Fibroblast of pulmonary artery (primary cell): ENCODE measurements at places on chromosomes 4 and X.

DNA sequence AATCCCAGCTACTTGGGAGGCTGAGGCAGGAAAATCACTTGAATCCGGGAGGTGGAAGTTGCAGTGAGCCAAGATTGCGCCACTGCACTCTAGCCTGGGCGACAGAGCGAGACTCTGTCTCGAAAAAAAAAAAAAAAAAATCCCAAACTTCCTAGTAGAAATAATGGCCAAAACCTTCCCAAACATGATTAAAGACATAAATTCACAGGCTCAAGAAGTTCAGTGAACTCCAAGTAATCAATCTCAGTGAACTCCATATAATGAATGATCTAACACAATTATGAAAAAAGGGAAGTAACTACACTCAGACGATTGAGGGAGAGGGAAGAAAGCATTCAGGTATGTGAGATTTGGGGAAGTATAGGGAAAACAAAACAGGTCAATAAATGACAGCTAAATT lies 6.5 kb downstream of the FUNDC1 start:
- no peak for DNase-seq

DNA sequence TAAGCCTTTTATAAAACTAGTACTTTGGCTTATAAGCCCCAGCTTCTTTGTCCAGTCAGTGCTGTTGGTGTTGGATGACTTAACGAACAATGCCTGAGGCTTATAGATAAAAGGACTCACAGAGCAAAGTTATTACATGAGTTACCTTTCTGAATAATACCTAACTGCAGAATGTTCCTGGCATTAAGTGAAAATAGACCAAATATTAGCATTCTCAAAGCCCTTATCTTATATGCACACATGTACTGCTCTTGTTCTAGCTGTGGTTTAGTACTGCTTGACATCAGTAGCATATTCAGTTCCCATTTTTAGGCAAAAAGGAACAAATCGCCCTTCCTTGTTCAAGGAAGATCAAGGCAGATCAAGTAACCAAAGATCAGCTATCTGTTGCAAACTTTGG lies 131.6 kb downstream of the ZNF330 start:
- DNase-seq = peak; percentile 9

DNA sequence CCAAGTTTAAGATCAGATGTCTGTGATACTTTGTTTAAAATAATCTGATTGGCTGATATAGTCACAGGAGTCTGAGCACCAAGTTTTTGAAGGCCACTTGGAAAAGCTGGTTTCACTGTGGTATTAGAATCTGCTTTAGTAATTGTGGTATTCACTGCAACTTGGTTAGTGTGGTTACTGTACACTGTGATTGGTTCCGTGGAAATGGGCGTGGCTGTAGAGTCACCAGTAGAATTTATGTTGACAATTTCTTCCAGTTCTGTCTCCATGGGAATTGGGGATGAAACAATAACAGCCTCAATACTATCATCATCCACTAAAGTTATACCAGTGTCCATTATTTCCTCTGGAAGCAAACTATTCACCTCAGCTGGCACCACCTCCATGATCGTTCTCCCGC lies 26.2 kb downstream of the LIN54 start:
- peak; percentile 36 for DNase-seq

DNA sequence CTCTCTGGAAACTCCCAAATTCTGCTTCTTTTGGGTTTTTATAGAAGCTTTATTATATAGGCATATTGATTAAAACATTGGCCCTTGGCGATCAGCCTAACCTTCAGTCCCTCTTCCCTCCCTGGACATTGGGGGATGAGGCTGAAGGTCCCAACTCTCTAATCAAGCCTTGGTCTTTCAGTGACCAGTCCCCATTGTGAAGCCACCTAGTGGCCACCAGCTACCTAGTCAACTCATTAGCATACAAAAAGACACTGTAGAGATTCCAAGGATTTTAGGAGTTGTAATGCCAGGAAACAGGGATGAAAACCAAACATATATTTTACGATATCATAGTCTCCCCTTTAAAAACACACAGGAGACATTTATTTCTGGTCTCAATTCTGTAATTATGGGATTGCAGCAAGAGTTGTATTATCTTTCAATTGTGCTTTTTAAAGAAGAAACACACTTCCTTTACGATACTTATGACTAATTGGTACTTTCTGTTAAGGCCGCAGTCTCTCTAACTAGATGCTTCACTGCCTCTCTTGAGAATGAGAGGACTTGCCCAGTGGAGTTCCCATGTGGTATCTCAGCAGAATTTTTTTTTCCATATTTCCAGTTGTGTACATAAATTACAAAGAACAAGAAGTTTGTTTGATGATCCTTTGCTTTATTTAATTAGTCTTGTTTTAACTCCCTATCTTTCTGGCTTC lies 58.2 kb downstream of the WDR17 start:
- peak; percentile 21 for DNase-seq

- DNase-seq = no peak
Measured at GRCh38 chr4:62053974-62054373, 853.8 kb downstream of the ADGRL3 start.

DNA sequence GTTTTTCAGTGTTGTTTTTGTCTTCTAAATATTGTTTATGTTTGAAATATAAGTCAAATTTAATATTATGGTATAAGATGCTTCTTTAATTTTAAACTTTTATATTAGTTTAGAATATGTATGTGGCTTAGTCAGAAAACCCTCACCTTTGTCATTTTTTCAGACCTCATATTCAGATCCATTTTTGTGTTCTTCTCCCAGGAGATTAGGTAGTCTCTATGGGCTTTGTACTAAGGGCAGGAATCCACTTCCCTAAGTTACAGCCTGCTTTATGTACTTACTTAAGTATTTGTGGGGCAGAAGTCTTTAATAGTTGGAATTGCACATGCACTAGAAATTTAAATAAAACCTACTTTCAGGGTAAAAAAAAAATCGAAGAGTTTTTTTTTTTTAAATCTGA lies 63.5 kb upstream of the TENM3 start:
- no peak for DNase-seq

DNA sequence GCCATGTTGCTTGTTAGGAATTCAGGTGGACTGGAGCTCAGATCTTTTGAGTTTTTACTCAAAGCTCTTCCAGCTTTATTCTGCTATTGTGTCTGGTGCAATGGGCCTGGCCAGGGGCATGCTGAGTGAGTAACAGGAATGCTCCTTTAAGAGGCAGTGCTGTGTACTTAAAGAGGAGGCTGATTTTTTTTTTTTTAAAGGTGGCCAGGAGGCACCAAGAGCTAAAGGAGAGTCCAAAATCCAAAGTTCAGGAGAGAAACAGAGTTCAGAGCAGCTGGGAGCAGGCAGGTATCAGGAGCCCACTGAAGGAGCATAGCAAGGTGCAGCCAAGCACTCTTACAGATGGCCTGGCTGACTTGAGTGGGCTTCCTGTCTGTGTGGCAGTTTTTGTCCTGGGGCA lies 178.7 kb downstream of the FMR1NB start:
- no peak for DNase-seq

- DNase-seq = no peak
Measured at GRCh38 chr4:95290702-95291101, 258.1 kb downstream of the UNC5C start.

DNA sequence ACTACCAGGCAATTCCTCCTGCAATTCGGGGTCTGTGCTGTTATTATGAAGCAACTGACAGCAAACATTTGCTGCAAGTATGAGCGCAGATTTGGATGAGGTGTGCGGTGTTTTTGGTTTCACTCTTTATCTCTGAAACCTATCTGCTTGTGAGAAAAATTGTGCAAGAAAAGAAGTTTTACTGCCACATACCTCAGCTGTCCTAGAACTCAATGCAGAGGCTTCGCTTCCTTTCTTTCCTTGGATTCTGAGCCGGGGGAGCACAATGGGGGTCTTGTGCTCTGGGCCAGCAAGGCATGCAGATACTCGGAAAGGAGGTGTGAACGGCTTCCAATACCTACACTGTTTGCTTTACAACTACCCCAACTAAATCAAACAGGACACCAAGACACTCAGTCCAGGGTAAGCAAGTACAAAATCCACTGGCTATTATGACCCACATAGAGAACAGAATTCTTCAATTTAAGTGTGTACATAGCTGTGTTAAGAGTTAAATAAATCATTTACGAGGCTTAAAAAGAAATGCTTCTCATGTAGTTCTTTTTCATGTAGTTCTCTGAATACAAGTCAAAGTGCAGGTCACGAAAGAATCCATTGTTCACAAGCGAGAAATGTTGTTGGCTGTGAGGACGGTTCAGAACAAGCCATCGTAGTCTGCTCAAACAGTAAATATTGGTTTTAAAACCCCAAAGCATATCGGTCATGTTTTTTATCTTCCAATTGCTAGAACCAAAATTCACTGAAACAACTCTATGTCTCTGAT lies 1.1 kb downstream of the SORBS2 start:
- DNase-seq = no peak

DNA sequence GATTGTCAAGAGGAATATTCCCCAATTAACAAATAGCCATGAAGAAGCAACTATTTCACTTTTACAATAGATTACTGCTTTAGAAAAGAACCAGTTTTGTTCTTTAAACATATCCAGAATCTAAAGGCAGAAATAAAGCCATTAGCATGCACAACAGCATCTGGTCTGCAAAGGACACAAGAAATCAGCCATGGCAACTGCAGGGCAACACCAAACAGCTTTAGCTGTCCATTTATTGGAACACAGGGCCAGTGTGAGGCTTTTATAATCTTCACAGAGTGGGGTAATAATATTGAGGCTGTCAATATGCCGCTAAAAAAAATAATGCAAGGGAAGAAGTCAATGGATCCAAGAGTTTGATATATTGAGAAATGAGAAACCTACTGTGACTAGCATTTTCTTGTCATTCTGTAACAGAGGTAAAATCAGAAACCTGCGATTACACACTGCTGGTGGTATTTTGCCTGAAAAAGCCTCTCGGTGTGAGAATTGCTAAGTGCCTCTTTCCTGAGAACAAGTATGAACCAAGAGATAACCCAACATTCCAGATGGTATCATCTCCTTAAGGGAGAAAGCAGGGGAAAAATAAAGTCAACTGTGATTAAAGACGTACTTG lies 2.7 kb upstream of the BANK1 start:
- DNase-seq = no peak

- no peak for DNase-seq
Measured at GRCh38 chr4:89416960-89417359, 109.4 kb upstream of the GPRIN3 start.

GRCh38 chrX:40773809-40774208 lies 38.5 kb upstream of the MED14 start:
- peak; percentile 35 for DNase-seq

GRCh38 chrX:85051627-85052026 lies 48.0 kb downstream of the APOOL start:
- DNase-seq = no peak

DNA sequence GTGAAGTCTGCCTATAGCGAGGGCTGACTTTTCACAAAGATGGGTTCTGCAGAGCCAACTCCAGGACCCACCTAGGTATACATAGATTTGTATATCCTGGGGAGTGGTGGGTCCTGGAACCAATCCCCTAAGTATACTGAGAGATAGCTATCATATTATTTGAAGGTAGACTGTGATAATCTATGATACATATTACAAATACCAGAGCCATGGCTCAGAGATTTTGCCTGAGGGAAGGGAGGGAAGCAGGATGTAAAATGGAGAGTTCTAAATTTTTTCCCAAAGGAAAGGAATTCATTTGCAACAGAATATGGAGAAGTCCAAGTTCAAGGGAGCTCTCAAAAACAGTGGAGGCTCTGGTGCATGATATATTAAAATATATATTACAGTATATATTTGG lies 7.2 kb downstream of the TCEAL3 start:
- DNase-seq = no peak

DNA sequence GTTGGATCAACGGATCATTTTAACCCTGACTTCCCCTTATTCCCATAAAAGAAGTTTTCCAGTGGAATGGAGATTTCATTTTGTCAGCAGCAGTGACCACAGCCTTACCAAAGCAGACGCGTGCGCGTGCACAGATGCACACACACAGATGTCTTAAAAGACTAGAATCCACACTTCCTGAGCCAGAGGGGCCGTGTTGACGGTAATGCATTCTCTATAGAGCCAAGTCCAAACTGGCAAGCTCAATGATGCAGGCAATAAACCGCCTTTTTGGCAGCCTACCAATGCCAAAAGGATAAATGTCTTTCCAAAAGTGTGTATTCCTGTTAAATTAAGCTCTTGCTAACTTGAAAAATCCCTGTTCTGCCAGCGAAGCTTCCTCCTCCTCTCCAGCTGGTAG lies 18.8 kb upstream of the CLDN34 start:
- no peak for DNase-seq

DNA sequence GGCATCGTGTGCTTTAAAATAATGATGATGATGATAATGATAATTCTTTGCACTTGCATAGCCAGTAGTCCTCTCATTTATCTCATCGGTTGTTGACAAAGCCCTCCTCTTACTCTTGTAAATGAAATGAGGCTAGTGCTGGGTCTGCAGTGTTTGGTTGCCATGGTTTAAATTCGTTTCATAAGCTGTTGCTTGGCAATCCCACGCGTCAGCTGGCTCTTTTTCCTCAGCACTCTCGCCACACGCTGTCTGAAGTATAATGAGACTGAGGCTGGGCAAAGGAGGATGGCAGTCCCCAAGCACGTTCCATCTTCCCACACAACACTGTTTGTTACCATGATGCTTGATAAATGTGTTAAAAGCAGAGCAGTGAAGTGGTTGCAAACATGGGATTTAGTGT lies 15.5 kb downstream of the PAGE4 start:
- no peak for DNase-seq

- no peak for DNase-seq
Measured at GRCh38 chrX:147935156-147935758, 23.5 kb downstream of the FMR1 start.

DNA sequence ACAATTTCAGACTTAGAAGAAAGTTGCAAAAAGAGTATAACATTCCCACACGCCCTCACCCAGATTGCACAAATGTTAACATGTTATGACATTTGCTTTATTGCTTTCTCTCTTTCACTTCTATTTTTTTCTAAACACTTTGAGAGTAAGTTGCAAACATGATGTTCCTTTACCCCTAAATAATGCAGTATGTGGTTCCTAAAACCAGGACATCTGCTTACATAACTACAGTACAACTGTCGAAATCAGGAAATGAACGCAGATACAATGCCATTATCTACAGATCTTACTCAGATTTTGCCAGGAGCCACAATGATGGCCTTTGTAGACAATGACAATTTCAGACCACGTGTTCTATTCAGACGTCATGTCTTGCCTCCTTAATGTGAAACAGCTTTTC lies 22.4 kb downstream of the SH3TC1 start:
- DNase-seq = peak; percentile 91

GRCh38 chrX:131262200-131262599 lies 26.9 kb downstream of the IGSF1 start:
- DNase-seq = no peak

GRCh38 chr4:176342384-176342783 lies 22.6 kb downstream of the SPCS3 start:
- DNase-seq = no peak

GRCh38 chrX:102654696-102655095 lies 3.4 kb downstream of the GPRASP1 start:
- DNase-seq = no peak

GRCh38 chr4:26076000-26076587 lies 162.1 kb downstream of the SMIM20 start:
- DNase-seq = peak; percentile 57

- no peak for DNase-seq
Measured at GRCh38 chr4:149311076-149311475, 504.6 kb downstream of the IQCM start.

- no peak for DNase-seq
Measured at GRCh38 chr4:175373031-175373430, 439.0 kb downstream of the GPM6A start.

GRCh38 chr4:77104388-77104787 lies 28.6 kb upstream of the CCNI start:
- no peak for DNase-seq

GRCh38 chr4:119116925-119117900 lies 18.4 kb upstream of the MYOZ2 start:
- DNase-seq = no peak
